ENCODE measurements at places on chromosomes 13 and 19.

DNA sequence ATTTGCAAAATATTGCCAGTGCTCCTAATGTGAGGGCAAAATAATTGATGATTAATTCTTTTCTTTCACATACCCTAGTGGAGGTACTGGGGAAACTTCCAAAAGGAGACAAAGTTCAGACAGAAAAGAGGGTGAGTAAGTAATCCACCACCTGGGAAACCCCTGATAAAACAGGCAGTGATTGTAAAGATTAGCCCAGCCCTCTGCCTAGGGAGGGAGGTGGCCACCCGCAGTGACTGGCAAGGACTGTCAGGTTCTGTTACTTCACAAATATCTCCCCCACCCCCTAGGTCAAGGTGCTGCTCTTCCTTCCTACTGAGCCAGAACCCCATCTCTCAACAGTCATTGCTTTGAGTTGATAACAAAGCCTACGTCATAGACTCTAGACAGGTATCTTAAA lies 239.7 kb downstream of the DNAJC15 start:
- DNase-seq: no peak

DNA sequence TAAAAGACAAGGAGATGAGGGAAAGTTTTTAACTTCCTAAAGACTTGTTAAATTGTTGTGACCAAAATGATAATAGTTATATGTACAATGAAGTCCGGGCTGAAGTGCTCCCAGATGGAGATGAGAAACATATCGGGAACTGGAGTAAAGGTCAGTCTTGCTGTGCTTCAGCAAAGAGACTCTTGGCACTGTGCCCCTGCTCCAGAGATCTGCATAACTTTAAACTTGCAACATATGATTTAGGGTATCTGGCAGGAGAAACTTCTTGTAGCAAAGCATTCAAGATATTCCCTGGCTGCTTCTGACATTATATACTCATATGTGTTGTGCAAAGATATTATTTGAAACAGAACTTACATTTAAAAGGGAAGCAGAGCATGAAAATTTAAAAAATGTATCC lies 786.6 kb upstream of the SLITRK6 start:
- no peak for DNase-seq

DNA sequence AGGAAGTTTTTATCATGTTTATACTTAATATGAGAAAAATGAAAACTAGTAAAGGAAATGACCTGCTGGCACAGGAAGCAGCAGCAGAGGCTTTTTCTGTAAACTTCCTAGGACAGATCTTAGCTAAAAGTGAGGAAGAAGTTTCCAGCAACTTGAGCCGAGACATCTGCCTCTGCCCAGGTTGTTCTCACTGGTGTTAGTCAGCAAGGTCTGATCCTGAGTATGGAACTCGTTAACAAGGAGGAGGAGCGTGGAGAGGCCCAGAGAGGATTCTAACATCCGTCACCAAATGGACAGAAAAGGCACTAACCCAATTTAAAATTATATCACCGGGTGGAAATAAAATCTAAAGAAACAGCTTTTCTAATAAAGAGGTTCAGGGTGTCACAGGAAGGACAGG lies 43.6 kb downstream of the PHF11 start:
- DNase-seq: no peak

DNA sequence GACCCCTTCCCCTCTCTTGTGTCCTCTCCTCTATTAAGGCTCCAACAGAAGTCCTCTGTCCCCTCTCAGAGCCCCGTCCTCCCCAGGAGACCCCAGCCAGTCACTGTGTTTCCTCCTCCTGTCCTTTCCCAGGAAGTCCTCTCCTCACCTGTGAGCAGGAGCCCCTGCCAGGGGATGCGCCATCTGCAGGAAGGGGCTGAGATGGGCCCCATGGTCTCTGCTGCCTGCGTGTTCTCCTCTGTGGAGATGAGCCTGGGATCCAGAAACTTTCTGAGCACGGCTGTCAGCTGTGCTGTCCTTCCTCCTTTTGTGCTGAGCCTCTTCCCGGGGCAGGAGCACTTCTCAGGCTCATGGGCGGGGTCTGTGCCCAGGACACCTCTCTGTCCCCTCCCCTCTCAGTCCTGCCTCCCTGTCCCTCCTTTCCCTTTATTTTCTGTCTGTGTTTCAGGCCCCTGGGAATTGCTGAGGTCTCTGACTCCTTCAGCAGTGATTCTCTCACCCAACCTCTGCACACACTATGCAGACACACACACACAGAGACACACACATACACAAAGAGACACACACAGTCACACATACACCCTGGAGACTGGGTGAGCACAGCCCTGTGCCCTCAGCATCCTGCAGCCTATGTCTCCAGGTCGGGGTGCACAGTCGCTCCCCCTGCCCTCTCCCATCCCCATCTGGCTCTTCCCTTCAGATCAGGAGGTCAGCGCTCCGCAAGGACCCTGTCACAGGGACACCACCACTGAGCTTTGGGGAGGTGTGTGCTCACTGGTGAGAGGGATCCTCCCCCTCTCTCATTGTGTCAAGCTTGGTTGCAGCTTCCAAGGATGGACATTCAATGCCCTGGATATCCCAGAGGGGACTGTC lies at the start of gene CEACAM8:
CEACAM8 (minus strand) TSS at position 308 of the 873 bp plus-strand sequence; CDS start at position 212, 96 bp downstream.
- no peak for DNase-seq

DNA sequence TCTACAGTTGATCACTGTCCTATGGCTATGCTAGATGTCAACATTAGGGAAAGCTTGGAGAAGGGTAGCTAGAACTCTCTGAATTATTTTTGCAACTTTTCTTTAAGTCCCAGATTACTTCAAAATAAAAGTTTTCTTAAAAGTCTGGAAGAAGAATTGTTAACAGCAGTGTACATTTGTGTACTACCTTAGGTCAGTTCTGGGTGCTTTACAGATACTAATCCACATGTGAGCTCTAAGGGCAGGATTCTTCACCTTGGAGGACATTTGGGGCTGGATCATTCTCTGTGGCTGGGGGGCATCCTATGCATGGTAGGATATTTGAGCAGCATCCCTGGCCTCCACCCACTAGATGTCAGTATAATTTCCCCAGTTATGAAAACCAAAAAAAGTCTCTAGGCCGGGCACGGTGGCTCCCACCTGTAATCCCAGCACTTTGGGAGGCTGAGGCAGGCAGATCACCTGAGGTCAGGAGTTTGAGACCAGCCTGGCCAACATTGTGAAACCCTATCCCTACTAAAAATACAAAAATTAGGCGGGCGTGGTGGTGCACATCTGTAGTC lies 2.8 kb downstream of the BRME1 start:
- DNase-seq: no peak

DNA sequence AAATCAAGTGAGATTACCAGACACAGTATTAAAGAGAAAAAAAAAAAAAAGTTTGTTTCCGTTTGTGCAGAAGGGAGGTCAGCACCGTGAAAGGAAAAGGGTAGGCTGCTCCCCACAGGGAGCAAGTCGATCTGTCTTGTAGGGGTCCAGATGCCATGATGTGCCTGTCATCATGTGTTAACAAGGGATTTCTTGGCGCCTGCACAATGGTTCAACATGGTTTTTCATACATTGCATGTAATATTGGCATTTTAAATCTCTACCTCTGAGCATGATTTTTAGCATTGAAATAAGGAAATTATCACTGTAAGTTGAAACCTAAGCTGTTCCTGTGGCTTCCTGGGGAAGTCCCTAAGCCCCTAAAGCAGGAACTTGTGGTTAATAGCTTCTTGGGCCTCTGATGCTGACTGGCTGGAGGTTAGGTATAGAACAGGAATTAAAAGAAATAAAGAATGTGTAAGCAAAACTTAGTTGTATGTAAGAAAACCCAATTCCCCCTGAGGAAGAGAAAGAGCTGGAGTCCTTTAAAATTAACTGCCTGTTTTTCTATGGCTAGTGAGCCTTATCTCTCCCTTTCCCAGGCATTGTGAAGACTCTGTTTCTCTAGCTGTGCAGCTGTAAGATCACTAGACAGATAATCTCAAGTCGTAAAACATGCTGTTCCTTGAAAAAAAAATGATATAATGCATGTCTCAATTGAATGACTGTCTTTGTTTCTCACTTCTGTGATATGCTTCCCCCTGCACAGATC lies 7.4 kb upstream of the FCGBP start:
- DNase-seq: no peak

DNA sequence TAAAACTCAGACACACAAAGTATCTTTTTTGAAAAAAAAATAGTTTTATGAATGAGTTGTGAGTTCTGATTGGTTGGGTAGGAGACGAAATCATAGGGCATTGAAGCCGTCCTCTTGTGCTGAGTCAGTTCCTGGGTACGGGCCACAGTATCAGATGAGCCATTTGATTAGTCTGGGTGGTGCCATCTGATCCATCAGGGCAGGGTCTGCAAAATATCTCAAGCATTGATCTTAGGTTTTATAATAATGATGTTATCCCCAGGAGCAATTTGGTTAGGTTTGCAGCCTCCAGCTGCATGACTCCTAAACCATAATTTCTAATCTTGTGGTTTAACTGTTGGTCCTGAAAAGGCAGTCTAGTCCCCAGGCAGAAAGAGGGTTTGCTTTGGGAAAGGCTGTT lies 1310.6 kb downstream of the SLITRK1 start:
- DNase-seq: no peak

- DNase-seq: no peak
Measured at GRCh38 chr13:23724196-23724970, 154.2 kb downstream of the TNFRSF19 start.
